HT1080 (cell line): ENCODE measurements at places on chromosomes 5 and 9. TPM values are rescaled to one million over a fixed set of nuclear protein-coding genes. Genes with fewer than 3 reads are reported as not detected.

DNA sequence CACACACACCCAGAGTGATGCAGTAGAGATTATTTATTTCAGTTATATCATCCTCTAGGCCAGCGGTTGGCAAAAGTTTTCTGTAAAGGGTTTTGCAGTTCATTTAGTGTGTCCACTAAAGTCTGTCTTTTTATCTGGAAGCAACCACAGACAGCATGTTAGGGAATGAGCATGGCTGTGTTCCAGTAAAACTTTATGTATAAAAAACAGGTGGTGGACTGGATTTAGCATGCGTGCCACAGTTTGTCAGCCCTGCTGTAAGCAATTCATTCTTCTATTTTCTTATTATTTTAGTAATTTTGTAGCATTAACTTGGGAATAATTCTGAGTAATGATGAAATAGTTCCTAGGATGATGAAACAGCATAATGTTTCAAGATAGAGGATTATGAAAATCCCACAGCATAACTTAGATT lies 51.7 kb downstream of the CCNH start:
- DNase-seq, result no peak

DNA sequence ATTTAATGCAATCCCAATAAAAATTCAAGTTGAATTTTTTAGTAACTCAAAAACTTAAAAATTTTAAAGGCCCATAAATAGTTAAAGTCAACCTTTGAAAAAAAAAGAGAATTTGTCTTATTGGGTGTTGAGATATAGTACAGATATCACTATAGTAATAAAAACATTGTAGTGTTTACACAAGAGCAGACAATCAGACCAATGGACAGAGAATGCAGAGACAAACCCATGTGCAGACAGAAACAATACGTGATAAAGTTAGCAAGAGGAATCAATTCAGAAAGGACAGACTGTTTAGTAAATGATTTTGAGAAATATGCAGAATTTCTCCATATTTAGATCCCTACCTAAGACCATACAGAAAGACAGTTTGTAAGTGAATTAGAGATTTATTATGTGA lies 33.9 kb downstream of the GOLGA1 start:
- DNase-seq, result no peak

GRCh38 chr5:1901983-1902382 lies 19.3 kb upstream of the IRX4 start:
- no peak for DNase-seq

DNA sequence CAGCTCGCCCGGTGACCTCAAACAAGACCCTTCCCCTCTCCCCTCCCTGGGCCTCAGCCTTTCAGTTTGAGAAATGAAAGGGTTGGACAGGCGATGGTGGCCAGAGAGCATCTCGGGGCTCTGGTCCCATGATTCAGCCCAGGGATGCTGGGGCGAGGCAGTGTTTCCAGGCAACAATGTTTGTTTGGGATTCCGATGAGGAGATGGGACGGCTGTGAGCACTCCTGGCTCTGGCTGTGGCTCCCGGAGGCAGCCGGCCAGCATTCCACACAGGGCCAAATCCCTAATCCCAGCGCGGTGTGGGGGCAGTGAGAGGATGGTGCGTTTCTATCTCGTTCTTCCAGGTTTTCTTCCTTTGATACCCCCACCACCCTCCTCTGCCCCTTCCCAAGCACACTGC lies 66.0 kb downstream of the HMCN2 start:
- DNase-seq, result peak; percentile 29

DNA sequence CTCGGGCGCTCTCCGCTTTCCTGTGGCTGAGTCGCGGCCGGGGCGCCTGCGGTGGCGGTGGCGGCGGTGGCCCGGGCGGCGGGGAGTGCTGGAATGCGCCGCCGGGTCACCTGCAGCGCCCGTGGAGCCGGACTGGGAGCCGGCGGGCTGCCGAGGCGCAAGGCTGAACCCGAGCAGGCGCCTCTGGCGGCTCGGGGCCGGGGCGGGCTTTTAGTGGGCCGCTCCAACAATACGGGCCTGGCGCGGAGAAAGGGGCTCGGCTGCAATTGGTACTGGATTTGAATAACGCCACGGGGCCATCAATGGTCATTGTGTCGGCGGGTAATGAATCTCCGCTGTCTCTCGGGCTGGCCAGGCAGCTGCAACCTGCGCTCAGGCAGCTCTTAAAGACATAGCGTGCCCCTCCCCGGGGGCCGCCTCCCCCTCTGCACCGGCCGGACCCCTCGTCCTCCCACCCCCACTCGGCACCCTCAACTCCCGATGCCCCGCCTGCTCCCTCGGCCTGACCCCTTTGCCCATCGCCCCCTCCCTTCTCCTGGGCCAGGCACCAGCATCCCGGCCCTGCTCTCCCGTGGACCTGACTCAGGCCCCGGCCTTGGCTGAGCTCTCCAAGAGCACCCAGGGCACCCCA lies 22.1 kb downstream of the URM1 start:
- DNase-seq, result no peak

- DNase-seq, result no peak
These were observed 8.9 kb downstream of the LRRC26 start for GRCh38 chr9:137160716-137161557.

- DNase-seq, result peak; percentile 52
These were observed 131.8 kb upstream of the CHD1 start for GRCh38 chr5:99060306-99061261.

DNA sequence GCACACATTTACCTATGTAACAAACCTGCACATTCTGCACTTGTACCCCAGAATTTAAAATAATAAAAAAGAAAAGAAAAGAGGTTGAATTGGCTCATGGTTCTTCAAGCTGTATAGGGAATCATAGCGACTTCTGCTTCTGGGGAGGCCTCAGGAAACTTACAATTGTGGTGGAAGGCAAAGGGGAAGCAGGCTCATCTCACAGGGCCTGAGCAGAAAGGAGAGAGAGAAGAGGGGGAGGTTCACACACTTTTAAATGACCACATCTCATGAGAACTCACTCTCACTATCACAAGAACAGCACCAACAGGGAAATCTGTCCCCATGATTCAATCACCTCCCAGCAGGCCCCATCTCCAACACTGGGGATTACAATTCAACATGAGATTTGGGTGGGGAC lies 214.6 kb downstream of the CDK5RAP2 start:
- no peak for DNase-seq

DNA sequence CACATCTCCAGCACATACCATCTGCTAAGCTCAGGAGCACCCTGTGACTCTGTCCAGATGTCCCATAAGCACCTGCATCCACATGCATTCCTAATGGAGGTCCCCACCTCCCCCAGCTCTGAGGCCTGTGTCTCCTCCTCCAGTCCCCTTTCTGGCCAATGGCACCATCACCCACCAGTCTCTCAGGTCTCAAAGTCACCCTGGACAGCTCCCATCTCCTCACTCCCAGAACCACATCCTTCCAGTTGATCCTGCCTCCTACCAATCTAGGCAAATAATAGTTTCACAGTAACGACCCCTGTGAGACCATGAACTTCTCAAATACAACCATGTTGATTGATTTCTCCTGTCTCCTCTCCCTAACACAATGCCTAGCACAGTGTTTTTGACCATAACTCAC lies 40.1 kb downstream of the GGTA1 start:
- no peak for DNase-seq

DNA sequence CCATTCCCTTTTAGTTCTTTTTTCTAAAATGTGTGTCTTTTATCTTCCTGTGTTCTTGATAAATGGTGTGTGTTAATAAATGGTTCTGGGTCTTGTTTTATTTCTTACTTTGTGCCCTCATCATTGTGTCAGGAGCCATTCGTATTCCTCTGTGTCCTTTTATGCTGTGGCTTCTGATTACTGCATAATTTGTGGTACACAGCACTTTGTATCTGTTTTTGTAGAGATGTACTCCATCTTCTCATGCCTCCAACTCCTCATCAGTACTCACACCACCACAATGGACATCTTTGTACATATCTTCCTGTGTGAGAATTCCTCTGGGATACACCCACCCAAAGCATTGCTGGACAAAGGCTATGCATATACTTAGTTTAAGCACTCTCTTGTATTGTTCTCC lies 247.4 kb downstream of the ARHGAP26 start:
- no peak for DNase-seq

DNA sequence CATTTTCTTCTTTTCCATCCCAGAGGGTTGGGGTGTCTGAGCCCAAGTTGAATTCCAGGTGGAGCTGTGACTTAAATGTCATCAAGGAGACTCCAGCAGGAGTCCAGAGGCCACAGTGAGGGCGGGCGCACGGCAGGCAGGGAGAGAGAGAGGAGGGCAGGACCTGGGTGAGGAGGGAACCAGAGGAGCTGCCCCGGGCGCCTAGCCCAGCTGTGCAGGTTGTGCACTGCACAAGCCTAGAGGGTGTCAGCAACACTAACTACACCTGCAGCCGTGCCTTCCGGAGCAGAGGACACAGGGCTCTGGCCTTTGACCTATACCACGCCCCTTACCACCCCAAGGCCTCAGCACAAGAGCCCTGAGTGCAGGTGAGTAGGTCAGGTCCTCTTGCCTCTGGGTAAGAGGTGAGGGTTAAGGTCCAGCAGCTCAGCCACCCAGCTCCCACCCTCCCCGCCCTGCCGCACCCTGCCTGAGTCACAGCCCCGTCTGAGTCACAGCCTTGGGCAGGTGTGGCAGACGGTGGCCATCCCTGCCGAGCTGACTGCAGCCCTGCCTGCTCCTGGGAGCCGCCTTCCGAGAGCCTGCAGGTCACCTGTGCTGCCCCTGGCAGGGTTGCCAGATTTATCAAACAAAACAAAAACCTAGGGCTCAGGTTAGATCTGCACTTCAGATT lies 6.4 kb upstream of the AGPAT2 start:
- DNase-seq, result peak; percentile 65

DNA sequence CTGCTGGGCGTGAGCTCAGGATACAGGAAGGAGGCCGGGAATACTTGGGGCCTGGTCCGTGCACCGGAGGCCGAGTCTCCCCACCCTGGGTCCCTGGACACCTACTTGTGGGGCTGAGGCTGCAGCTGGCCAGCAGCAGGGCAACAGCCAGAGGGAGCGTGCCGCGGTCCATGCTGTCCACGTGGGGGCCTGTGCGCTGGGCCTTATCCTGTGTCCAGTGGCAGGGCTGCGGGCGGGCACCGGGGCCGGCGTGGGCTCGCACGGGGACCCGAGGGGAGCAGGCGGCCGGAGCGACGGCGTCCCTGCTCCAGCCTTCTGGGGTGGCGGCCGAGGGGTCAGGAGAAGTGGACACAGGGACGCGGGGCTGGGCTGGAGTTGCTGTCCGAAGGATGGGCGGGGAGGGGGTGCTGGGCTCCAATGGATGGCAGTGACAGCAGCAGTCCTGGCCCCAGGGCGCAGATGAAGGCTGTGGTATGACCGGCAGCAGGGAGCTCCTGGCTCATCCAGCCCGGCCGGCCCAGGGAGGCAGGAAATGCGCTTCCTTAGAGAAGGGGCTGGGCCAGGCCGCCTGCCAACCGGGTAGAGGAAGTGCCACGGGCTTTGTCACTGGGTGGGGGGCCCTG lies at the start of gene ENG:
Gene ENG, minus strand, starts transcription at position 475 of the 623 bp plus-strand sequence. Its CDS starts 303 bp downstream, at position 172.
- DNase-seq, result peak; percentile 64

- DNase-seq, result no peak
These were observed 103.7 kb upstream of the CD180 start for GRCh38 chr5:67300326-67300725.

- peak; percentile 92 for DNase-seq
These were observed 44.4 kb upstream of the ANKDD1B start for GRCh38 chr5:75566710-75567309.

- no peak for DNase-seq
These were observed 1.5 kb downstream of the ARHGAP26 start for GRCh38 chr5:142771666-142772065.

GRCh38 chr5:24196789-24197188 lies 448.0 kb downstream of the CDH10 start:
- no peak for DNase-seq

DNA sequence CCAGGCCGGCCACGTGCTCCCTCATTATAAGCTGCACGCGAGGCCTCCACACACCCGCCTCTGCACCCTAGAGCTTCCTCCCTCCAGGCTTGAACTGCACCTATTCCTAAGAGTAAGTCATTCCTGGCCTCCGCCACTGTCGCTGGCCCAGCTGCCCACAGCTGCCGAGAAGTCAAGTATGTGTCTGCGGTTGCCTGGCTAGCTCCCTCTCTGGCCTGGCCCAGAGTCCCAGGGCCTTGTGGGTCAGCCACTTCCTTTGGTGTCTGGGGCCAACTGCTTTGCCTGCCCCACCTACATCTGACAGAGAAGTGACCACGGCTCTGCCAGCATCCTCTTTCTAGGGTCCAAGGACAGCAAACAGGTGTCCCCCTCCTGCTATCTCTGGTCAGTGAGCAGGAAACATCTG lies 18.3 kb downstream of the ABO start:
- no peak for DNase-seq

DNA sequence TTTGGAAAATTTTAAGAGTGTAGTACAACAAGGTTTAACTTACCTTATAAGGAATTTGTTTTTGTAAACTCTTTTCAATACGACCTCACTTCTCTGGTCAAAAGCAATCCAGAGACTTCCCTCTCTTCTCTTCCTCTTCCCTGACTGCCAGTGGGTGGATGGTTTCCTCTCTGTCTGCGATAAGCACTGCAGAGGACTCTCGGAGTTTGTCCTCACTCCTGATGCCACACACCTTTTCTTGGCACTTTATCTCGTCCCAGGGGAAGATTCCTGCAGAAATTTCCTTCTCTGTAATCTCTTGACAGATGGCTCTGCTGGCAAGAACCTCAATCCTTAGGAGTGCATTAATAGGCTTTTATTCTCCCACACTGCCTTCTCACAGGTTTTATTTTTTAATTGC lies 641.6 kb downstream of the NR2F1-AS1 start:
- DNase-seq, result no peak

- DNase-seq, result peak; percentile 74
These were observed 1000.2 kb downstream of the NR2F1-AS1 start for GRCh38 chr5:92580814-92581213.

- peak; percentile 15 for DNase-seq
These were observed 85.7 kb upstream of the NIPBL start for GRCh38 chr5:36790847-36791246.

Gene ANKRD18A
- total RNA-seq, result not detected in 2 replicates

Gene PCDHB16
- 0.03 TPM in 1 of 2 replicates, not detected in the other for total RNA-seq

Gene ENHO
- 5.0 TPM in 2 replicates for total RNA-seq

Gene SPATA31D4
- not detected in 2 replicates for total RNA-seq

Gene MOB3B
- 2.1 and 3.0 TPM in 2 replicates for total RNA-seq

Gene ELOVL7
- 2.6 and 4.4 TPM in 2 replicates for total RNA-seq

Gene PCDHB3
- total RNA-seq, result 0.03 TPM in 1 of 2 replicates, not detected in the other

Gene EQTN
- not detected in 2 replicates for total RNA-seq

Gene SLC36A3
- total RNA-seq, result not detected in 2 replicates

Gene HIGD2A
- 231 and 320 TPM in 2 replicates for total RNA-seq

Gene GPR21
- total RNA-seq, result 0.55 TPM in 1 of 2 replicates, not detected in the other

Gene PCDHB13
- total RNA-seq, result 0.06 TPM in 1 of 2 replicates, not detected in the other

Gene HCN1
- not detected in 2 replicates for total RNA-seq

Gene GPRIN1
- total RNA-seq, result 10.4 and 13.1 TPM in 2 replicates

Gene GFI1B
- not detected in 2 replicates for total RNA-seq

Gene GABBR2
- 1.9 and 3.7 TPM in 2 replicates for total RNA-seq

Gene KCTD16
- 0.03 TPM in 1 of 2 replicates, not detected in the other for total RNA-seq

Gene PRELID2
- total RNA-seq, result 7.6 and 13.9 TPM in 2 replicates

Gene WWC1
- total RNA-seq, result 48.7 and 52.8 TPM in 2 replicates

Gene TMEM174
- total RNA-seq, result not detected in 2 replicates

Gene SLCO6A1
- total RNA-seq, result not detected in 2 replicates

Gene TMCO6
- 7.6 and 9.8 TPM in 2 replicates for total RNA-seq
